ENCODE measurements at places on chromosomes 11 and 22. TPM values are rescaled to one million over a fixed set of nuclear protein-coding genes. Genes with fewer than 3 reads are reported as not detected.

DNA sequence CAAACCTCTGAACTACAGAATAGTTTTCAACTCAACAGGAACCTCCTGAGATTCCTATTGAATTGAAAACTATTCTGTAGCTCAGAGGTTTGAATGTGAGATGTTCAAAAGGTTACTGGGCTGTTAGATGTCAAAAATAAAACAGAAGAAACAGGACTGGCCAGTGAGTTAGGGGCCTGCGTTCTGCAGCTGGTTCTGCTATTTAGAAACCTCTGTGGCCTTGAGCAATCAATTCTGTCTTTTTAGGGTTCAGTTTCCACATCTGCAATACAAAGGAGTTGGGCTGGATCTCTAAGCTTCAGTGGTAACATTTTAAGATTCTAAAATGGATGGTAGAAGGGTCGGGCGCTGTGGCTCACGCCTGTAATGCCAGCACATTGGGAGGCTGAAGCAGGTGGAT is 55.8 kb downstream of the CLMP start:
- no peaks in the 10 kb centered on the region for H3K27me3 ChIP-seq

DNA sequence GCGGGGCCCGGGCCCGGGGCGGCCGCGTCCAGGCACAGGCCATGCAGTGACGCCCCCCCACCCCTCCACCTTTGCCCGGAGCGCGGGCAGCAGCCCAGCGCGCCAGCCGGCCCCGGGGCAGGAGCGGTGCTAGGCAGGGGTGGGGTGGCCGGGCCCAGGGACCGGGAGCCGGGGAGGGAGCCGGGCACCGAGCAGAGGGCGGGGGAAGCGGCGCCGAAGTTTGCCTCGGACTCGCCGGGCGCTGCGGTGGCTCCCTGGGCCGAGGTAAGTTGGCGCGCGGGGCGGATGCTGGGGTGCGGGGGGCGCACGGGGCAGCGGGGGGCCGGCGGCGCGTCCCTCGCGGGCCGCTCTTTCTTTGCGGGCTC is 332 bp downstream of the TEAD1 start:
- no peak overlapping the region for H3K4me3 ChIP-seq
- peaks cover 48% of the 10 kb centered on the region for H3K27me3 ChIP-seq
- peaks cover 12% of the 10 kb centered on the region for H3K4me1 ChIP-seq

GRCh38 chr11:66957971-66958231 is 282 bp downstream of the PC start:
- peaks cover 20% of the 10 kb centered on the region for H3K4me1 ChIP-seq
- H3K27ac ChIP-seq: no peak overlapping the region
- no peaks in the 10 kb centered on the region for H3K36me3 ChIP-seq
- no peaks in the 10 kb centered on the region for H3K27me3 ChIP-seq
- peak overlapping the region; percentile 57 for H3K4me3 ChIP-seq
- no peak for DNase-seq

DNA sequence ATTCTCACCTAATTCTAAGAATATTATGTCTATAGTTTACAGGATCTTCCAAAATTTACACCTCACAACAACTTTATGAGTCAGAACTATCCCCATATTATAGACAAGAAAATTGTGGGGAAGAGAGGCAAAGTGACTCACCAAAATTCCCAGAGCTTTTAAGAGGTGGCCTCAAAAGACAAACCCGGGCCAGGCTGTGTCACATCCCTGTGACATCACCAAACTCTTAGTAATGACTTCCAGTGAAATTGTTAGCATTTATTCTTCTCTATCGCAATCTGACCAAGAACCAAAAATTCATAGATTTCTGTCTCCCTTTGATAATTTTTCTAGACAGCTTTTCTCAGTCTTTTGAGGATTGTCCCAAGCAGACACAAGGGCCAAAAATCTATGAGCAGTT is 134.3 kb downstream of the SNX19 start:
- no peaks in the 10 kb centered on the region for H3K36me3 ChIP-seq
- H3K4me1 ChIP-seq: no peaks in the 10 kb centered on the region
- H3K27me3 ChIP-seq: no peaks in the 10 kb centered on the region
- no peak overlapping the region for H3K4me3 ChIP-seq
- no peak for DNase-seq

DNA sequence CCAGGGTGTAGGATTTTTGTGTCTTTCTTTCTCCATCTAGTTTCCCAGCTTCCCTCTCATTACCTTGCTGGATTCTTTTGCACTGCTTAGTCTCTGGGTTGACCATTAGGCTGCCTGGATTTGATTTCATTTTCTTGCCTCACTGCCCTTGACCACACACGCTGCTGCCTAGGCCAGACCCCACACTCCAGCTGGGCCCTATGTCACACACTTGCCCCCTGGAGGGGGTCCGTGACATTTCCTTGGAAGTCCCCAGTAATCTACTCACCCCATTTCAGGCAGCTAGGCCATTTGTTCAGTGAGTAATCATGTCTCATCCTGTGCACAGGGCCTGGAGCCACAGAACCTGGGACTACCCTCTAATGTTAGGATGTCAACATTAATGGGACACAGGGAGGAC is 81.9 kb upstream of the SPON1 start:
- no peak overlapping the region for H3K4me3 ChIP-seq
- no peak overlapping the region for H3K27ac ChIP-seq
- H3K36me3 ChIP-seq: no peaks in the 10 kb centered on the region
- DNase-seq: no peak
- H3K4me1 ChIP-seq: no peaks in the 10 kb centered on the region
- H3K27me3 ChIP-seq: no peaks in the 10 kb centered on the region

- no peak overlapping the region for H3K4me3 ChIP-seq
- H3K36me3 ChIP-seq: peaks cover 55% of the 10 kb centered on the region
- DNase-seq: no peak
- H3K4me1 ChIP-seq: no peaks in the 10 kb centered on the region
- no peak overlapping the region for H3K27ac ChIP-seq
These were observed 30.2 kb downstream of the GTF2H1 start for GRCh38 chr11:18352581-18352980.

DNA sequence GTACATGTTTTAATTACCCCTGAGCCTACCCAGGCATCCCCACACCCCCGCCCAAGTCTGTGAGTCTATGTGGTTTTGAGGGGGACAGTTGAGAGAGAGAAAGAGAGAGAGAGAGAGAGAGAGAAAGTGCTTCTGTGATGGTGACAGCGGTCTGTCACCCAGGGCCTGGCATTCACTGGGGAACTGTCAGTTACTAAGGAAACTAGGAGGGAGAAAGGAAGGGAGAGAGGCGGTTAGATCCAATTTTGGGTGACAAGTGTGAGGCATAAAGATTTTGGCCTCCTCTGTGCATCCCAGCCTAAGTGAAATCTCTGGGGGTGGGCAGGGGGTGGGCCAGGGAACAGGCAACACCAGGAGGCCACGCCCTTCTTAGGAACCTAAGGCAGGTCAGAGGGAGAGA is 498.3 kb downstream of the BUD13 start:
- no peak overlapping the region for H3K27ac ChIP-seq
- H3K36me3 ChIP-seq: no peaks in the 10 kb centered on the region
- no peak overlapping the region for H3K4me3 ChIP-seq
- no peak for DNase-seq
- H3K4me1 ChIP-seq: peaks cover 8% of the 10 kb centered on the region

DNA sequence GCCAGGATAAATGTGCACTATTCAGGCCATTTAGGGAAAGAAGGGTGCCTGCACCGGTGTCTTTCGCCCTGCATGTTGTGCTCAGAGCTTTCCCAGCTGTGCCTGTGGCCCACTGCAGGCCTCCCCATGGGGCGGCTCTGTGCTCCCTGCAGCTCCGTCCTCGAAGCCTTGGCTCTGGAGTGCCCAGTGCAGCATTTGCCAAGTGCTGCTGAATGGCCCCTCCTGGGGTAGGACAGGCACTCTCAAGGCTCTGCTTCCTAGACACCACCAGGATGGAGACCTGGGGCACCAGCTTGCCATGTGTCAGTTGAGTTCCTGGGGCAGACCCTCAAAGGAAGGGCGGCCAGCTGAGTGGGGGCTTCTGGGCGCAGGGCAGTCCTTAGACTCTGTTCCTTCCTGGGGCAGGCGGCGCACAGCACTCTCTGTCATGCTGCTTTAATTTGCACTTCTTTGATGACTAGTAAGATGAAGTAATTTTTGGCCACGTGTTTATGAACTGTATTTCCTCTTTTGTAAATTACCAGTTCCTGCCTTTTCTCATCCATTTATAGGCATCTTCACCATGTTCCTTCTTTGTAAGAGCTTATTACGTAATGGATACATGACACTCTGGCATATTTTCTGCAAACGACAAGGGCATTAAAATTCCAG is 32.1 kb upstream of the GNB1L start:
- H3K36me3 ChIP-seq: no peaks in the 10 kb centered on the region
- peak overlapping the region; percentile 90 for H3K27ac ChIP-seq

DNA sequence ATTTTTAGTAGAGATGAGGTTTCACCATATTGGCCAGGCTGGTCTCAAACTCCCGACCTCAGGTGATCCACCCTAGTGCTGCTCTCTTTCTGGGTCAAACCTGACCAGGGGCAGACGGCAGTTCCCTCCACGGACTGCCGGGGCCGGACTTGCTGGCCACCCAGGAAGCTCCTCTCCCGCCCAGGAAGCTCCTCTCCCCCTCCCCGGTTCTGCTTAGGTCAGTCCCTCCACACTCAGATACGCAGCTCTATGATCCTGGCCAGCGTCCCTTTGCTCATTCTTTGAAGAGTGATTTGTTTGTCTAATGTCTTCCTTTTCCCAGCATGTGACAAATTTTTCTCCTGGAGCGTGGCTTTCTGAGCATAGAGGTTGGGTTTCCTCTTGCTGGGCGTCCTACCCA is 125.3 kb upstream of the B3GAT1 start:
- DNase-seq: peak; percentile 15
- no peaks in the 10 kb centered on the region for H3K4me1 ChIP-seq
- no peak overlapping the region for H3K4me3 ChIP-seq
- peaks cover 5% of the 10 kb centered on the region for H3K27me3 ChIP-seq
- no peaks in the 10 kb centered on the region for H3K36me3 ChIP-seq
- H3K27ac ChIP-seq: no peak overlapping the region

- H3K27ac ChIP-seq: peak overlapping the region; percentile 90
- H3K4me1 ChIP-seq: peaks cover 100% of the 10 kb centered on the region
These were observed 16.1 kb downstream of the MIAT start for GRCh38 chr22:26673486-26673885.

GRCh38 chr22:20659258-20659657 is 114.7 kb upstream of the SERPIND1 start:
- no peak overlapping the region for H3K4me3 ChIP-seq
- no peak for DNase-seq

GRCh38 chr11:15114501-15115475 is at the start of gene INSC:
Gene INSC (plus strand): TSS chr11:15114923. CDS start chr11:15149175, 34,252 bp downstream.
- no peak within 1 kb of the TSS for H3K27ac ChIP-seq
- H3K4me3 ChIP-seq: no peak within 1 kb of the TSS
- H3K4me1 ChIP-seq: peaks cover 3% of the 10 kb centered on the region
- H3K27me3 ChIP-seq: peaks cover 41% of the 10 kb centered on the region

- no peak overlapping the region for H3K4me3 ChIP-seq
- no peaks in the 10 kb centered on the region for H3K4me1 ChIP-seq
- DNase-seq: no peak
- no peaks in the 10 kb centered on the region for H3K36me3 ChIP-seq
- no peaks in the 10 kb centered on the region for H3K27me3 ChIP-seq
These were observed 265.4 kb downstream of the CADM1 start for GRCh38 chr11:115238791-115239190.

Gene SLC17A6
- not detected for total RNA-seq

Gene LGALS12
- total RNA-seq: not detected
